ENCODE measurements at places on chromosomes 1 and 21.

DNA sequence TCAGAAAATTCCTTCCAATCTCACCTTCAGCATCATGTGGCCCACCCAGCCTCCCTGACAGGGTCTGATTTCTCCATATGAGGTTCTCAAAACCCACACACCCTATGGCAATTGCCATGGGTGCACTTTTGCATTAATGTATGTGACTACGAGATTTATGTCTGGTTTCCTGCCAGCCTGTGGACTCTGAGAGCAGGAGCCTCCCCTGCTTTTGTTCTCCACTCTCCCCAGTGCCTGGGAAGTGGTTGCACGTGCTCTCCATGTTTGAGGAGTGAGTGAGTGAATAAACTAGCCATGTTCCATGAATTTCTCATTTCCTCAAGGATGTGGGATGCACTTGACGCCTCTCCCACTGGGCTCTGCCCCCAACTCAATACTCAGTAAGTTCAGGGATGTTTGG, 91.2 kb downstream of the ACTL8 start:
- DNase-seq = no peak

GRCh38 chr1:9787702-9788101, 36.1 kb downstream of the CLSTN1 start:
- DNase-seq = no peak

DNA sequence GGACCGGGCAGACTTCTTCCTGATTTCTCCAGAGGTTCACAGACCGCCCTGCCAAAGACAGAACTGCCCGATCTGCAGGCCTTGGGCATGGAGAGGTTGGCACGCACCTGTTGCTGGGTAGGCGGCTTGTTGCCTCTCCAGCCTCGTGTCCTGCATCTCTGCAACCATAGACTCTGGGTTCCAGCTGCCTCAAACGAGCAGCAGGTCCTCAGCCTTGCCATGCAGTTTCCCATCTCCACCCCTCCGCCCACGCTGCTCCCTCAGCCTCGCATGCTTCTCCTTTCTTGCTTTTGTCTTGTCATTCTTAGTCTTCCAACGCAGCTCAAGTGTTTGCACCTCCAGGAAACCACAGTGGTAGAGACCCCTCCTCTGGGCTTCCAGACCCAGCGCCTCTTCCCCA, 126.2 kb downstream of the LACTBL1 start:
- no peak for DNase-seq

- no peak for DNase-seq
Measured at GRCh38 chr1:212754680-212755079, 36.9 kb downstream of the NSL1 start.

DNA sequence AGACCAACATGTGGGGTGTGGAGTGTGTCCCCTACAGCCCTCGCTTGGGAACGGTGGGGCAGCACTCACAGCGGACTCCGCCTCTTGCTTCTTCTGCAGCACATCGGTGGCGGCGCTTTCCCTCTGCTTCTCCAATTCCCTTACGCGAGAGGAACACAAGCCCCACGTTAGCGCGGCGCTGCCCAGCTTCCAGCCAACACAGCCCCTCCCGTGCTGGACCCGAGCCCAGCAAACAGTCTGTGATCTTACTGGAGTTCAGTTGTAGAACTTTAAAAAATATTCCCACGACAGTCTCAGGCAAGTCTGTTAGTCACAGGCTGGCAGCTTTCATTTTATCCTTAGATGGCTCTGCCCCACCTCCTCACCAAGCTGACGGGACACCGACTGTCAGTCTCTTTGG, 13.6 kb downstream of the THAP3 start:
- DNase-seq = no peak

DNA sequence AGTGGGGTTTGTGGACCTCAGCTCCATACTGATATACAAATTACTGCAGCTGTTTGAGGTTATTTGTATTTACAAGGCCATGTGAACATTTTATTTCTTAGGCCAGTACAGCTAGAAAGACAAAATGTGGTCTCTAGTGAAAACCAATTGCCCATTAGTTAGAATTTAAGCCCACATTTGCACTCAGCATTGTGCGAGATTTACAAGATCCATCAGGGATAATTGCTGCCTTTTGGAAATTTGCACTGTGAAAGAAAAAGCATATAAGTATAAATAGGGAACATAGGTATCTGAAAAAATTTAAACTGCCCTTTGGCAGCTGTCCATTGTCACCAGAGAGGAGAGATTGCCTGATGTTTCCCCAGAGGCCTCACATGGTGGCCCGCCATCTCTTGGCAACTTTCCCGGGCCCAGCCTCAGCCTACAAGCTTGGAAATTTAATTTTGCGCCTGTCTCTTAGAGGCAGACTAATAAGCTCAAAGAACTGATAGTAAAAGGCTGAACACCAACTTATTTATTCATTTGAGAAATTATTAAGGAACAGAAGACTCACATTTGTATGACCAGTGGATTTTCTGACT, 120.7 kb downstream of the MAP3K21 start:
- DNase-seq = no peak

- no peak for DNase-seq
Measured at GRCh38 chr1:107162745-107163144, 21.9 kb downstream of the NTNG1 start.

- DNase-seq = no peak
Measured at GRCh38 chr1:103230061-103230460, 121.7 kb upstream of the COL11A1 start.

- DNase-seq = peak; percentile 61
Measured at GRCh38 chr1:53878492-53879105, 11.0 kb downstream of the YIPF1 start.

- DNase-seq = no peak
Measured at GRCh38 chr1:237141502-237141901, 99.5 kb downstream of the RYR2 start.

- DNase-seq = no peak
Measured at GRCh38 chr1:223669003-223669795, 3.7 kb upstream of the CAPN8 start.

DNA sequence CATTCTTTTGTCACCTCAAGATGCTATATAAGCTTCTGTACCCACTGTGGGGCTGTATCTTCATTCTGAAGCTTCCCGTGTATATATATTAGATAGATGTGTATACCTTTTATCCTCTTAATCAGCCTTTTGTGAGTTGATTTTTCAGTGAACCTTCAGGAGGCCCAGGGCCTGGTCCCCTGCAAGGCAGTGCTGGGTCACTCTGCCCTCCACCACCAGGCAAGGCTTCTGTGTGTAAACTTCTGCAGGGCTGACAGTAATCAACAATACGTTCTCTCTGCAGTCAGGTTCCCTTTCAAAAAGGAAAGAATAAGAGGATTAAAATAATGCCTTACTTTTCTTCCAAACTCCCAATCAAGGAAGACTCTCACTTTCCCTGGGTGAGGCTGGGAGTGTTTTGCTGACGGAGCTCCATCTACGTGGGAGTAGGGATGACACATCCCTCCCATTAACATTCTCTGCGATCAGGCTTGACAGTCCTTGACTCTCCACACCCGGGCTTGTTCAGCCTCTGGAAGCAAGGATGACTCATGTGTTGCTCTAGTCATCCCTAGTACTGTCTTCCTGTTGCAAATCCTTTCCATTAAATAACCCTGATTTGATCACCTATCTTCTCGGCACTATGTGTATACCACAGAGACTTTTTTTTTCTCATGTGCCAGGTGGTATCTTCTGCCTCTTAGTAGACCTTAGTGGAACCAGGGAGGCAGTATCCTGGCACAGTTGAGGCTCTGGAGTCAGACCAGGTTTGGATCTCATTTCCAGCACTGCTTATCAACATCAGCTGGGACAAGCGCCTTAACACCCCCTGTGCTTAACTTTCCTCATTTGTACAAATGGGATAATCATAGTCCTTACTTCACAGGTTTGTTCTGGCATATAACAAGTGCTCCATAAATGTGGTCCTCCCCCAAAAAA, 70.3 kb upstream of the KCNK1 start:
- DNase-seq = no peak

DNA sequence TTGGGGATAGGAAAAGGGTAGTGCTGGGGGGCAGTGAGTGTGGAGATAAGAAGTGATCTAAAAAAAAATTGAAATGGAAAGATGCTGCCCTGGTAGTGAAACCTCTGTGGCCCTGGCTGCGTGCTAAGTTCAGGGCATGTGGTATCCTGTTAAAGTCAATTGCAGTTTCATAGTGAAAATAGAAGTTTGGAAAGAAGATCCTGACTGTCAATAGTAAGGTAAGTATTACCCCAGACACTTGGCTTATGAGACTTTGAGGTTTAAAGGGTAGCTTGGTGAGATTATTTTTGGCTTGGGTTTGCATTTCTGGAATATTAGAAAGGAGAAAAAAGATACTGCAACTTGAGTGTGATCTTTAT, 6.8 kb downstream of the ARID1A start:
- DNase-seq = no peak

DNA sequence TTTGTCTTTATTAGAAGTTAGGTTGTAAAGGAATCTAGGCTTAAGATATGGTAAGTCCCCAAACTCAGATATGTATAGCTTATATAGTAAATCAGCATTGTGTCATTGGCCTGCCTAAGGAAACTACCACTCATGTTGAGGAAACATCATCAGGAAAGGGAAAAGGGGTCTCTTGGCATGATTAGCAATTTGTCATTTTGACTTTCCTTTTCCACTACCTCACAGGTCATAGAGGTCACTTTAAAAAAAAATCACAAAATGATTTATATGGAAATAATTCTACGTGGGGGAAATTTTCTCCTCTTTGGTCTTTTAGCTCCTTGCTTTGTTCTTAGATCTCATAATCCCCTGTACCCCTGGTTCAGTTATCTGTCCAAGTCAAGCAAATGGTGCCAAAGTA, 213.5 kb downstream of the RPS6KC1 start:
- no peak for DNase-seq

GRCh38 chr1:12585536-12585935, 32.5 kb downstream of the DHRS3 start:
- DNase-seq = no peak

- DNase-seq = no peak
Measured at GRCh38 chr1:230169454-230170152, 102.6 kb downstream of the GALNT2 start.

- DNase-seq = peak; percentile 56
Measured at GRCh38 chr1:203465948-203466347, 9.7 kb upstream of the PRELP start.

- DNase-seq = no peak
Measured at GRCh38 chr21:46366091-46366490, 42.1 kb downstream of the PCNT start.

GRCh38 chr1:208691012-208691411, 446.8 kb upstream of the PLXNA2 start:
- DNase-seq = no peak

- peak; percentile 59 for DNase-seq
Measured at GRCh38 chr1:204834336-204834735, 36.3 kb upstream of the NFASC start.

- no peak for DNase-seq
Measured at GRCh38 chr1:12128120-12128519, 38.7 kb upstream of the TNFRSF1B start.

Data from neural progenitor cell (in vitro differentiated cells).